ENCODE measurements at places on chromosomes 6 and 20.

- no peak for DNase-seq
Measured at GRCh38 chr20:44036441-44036840, 121.8 kb downstream of the TOX2 start.

DNA sequence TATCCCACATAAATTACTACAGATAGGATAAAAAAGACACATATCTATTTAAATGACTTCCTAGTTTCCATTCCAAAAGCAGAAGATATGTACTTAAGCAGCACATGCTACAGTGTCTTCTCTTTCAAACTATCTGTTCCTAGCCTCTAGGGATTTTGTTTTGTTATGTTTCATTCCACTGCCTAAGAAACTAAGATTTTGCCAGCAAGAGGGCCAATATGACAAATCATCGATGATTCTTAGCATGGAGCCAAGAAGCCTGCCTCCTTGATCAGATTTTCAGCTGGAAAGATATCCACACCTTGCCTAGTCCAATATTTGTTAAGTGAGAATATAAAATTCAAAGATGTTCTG, 7.0 kb downstream of the SNX5 start:
- DNase-seq: no peak

GRCh38 chr6:90187437-90188121, 109.1 kb downstream of the BACH2 start:
- no peak for DNase-seq

GRCh38 chr20:16050366-16050765, 522.9 kb downstream of the KIF16B start:
- no peak for DNase-seq

DNA sequence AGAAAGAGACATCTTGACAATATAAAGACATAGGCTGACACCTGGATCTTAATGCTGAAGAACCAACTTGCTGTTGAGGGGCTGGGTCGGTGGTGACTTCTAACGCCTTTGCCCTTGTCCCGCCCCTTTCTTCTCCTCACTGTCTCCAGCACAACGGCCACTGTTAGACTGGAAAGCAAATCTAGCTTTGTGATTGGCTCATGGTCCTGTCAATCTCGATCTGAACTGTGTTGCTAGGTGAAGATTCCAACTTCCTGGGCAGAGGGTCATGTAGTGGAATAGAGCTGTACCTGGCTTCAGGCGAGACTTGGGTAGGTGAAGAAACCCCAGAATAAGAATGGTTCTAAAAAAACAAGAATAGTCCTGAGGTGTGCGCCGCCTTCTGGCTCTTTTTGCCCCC, at the start of gene PGK2:
PGK2 (minus strand) TSS at position 110 of the 400 bp plus-strand sequence; CDS start at position 12, 98 bp downstream.
- no peak for DNase-seq

- no peak for DNase-seq
Measured at GRCh38 chr20:38152621-38153221, 12.3 kb downstream of the TGM2 start.
